ENCODE measurements at places on chromosomes 1 and 21. TPM values are rescaled to one million over a fixed set of nuclear protein-coding genes. Genes with fewer than 3 reads are reported as not detected.

DNA sequence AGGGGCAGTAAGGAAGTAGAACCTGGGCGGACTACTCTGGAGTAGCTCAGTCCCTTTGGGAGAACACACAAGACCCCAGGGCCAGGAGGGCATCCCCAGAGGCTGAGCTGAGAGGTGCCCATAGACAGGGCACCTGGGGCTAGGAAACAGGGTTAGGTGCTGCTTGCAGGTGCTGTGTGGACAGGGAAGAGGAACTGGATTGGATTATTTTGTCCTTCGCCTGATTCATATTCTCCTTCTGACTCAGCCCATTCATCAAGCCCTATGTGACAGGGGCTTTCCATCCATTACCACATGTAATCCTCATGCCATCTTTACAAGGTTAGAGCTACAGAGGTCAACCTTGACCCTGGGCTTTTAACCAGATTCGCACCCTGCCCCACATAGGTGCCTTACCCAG is 183.9 kb downstream of the C1orf94 start:
- no peak overlapping the region for H3K4me3 ChIP-seq
- no peaks in the 10 kb centered on the region for H3K4me1 ChIP-seq
- H3K36me3 ChIP-seq = no peaks in the 10 kb centered on the region

GRCh38 chr1:147504801-147505311 is 36.4 kb upstream of the BCL9 start:
- no peak overlapping the region for H3K4me3 ChIP-seq
- peak overlapping the region; percentile 84 for H3K27ac ChIP-seq
- DNase-seq = peak; percentile 66
- no peaks in the 10 kb centered on the region for H3K36me3 ChIP-seq

DNA sequence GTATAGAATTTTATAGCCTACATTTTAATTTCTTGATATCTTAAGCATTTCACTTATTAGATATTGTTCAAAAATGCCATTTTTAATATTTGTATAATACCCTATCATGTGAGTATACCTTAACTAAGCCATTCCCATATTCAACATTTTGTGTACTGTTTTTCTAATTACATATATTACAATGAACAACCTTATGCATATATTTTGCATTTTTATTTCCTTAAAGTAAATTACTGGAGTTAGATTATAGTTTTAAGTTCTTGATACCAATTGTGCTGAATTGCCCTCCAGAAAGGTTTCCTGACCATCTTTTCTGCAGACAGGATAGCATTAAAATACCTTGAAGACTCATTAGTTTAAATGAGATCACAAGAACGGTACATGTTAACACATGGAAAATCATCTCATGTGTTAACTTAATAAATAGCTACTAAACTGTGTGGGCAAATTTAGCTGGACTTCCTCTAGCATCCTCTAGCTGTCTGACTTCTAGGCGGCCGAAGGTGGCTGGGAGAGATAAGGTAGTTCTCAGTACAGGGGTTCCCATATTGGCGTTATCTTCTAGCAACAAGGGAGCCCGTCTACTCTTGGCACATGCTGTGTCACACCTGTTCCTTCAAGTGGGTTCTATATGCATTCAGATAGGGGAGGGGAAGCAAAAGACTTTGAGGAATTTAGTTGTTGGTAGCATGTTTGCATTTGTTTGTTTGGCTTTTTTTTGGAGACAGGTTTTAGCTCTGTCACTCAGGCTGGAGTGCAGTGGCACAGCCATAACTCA is 8.9 kb downstream of the DCLRE1B start:
- H3K4me3 ChIP-seq = no peak overlapping the region
- no peaks in the 10 kb centered on the region for H3K36me3 ChIP-seq
- no peaks in the 10 kb centered on the region for H3K4me1 ChIP-seq
- no peak for DNase-seq
- no peaks in the 10 kb centered on the region for H3K27me3 ChIP-seq

GRCh38 chr1:3673381-3674099 is 21.2 kb downstream of the TP73 start:
- H3K4me1 ChIP-seq = no peaks in the 10 kb centered on the region
- no peaks in the 10 kb centered on the region for H3K27me3 ChIP-seq
- no peak overlapping the region for H3K4me3 ChIP-seq
- DNase-seq = no peak
- no peaks in the 10 kb centered on the region for H3K36me3 ChIP-seq
- H3K27ac ChIP-seq = no peak overlapping the region

GRCh38 chr1:175319112-175319911 is 126.7 kb upstream of the KIAA0040 start:
- H3K36me3 ChIP-seq = no peaks in the 10 kb centered on the region
- H3K27ac ChIP-seq = peak overlapping the region; percentile 27
- peak; percentile 74 for DNase-seq

Gene OR2L13
- total RNA-seq = not detected

GRCh38 chr1:239422818-239423217 is 36.5 kb downstream of the CHRM3 start:
- H3K36me3 ChIP-seq = no peaks in the 10 kb centered on the region
- no peaks in the 10 kb centered on the region for H3K4me1 ChIP-seq
- H3K27me3 ChIP-seq = no peaks in the 10 kb centered on the region

GRCh38 chr1:95703046-95703445 is 469.0 kb downstream of the RWDD3 start:
- H3K4me1 ChIP-seq = no peaks in the 10 kb centered on the region
- H3K4me3 ChIP-seq = no peak overlapping the region
- DNase-seq = no peak

Gene DAP3
- total RNA-seq = 54.7 TPM

Gene SYCP1
- total RNA-seq = not detected

- H3K4me1 ChIP-seq = no peaks in the 10 kb centered on the region
- no peaks in the 10 kb centered on the region for H3K27me3 ChIP-seq
- no peak for DNase-seq
- H3K4me3 ChIP-seq = no peak overlapping the region
- no peaks in the 10 kb centered on the region for H3K36me3 ChIP-seq
Observed at GRCh38 chr21:46545363-46545762, 59.5 kb downstream of the S100B start.

Gene CYP4A22
- total RNA-seq = not detected

Gene PKNOX1
- 24.6 TPM for total RNA-seq

GRCh38 chr1:229213797-229214196 is 57.1 kb upstream of the RAB4A start:
- no peaks in the 10 kb centered on the region for H3K27me3 ChIP-seq
- H3K4me1 ChIP-seq = no peaks in the 10 kb centered on the region
- no peak overlapping the region for H3K4me3 ChIP-seq
- DNase-seq = no peak
- no peaks in the 10 kb centered on the region for H3K36me3 ChIP-seq

- no peak for DNase-seq
- H3K4me3 ChIP-seq = no peak overlapping the region
- no peaks in the 10 kb centered on the region for H3K4me1 ChIP-seq
- no peak overlapping the region for H3K27ac ChIP-seq
Observed at GRCh38 chr1:48793863-48794262, 17.2 kb upstream of the BEND5 start.

GRCh38 chr1:158931055-158931737 is at the start of gene PYHIN1:
Gene PYHIN1 (plus strand): TSS chr1:158931552. CDS start chr1:158936911, 5,359 bp downstream.
- H3K27me3 ChIP-seq = no peaks in the 10 kb centered on the region
- no peak within 1 kb of the TSS for H3K4me3 ChIP-seq
- no peaks in the 10 kb centered on the region for H3K4me1 ChIP-seq

Gene DPT
- 43.7 TPM for total RNA-seq

DNA sequence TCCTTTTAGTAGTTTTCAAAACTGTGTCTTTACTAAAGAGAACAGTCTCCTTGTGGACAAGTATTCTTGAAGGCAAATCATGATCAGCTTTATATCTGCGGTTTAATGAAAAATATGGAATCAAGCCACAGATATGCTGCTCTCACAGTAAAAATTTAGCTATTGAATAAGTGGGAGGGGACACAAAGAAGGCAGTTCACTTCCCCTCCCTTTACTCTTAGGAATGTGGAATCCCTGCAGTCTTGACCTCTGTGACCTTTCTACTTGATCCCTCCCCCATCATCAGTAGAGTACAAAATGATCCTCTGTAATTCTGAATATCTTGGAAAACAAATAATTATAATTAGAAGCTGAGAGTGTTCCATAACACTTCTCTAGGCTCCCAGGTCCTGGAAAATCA is 136.7 kb upstream of the HOOK1 start:
- H3K27ac ChIP-seq = peak overlapping the region; percentile 84
- no peaks in the 10 kb centered on the region for H3K36me3 ChIP-seq
- H3K4me1 ChIP-seq = peaks cover 9% of the 10 kb centered on the region
- no peak overlapping the region for H3K4me3 ChIP-seq
- H3K27me3 ChIP-seq = no peaks in the 10 kb centered on the region

Gene C1orf198
- total RNA-seq = 51.0 TPM

Gene CSF3R
- 7.7 TPM for total RNA-seq

Gene SLX9
- total RNA-seq = 10.5 TPM

Gene FCN3
- 2.1 TPM for total RNA-seq

GRCh38 chr1:178942285-178943198 is 71.7 kb upstream of the ANGPTL1 start:
- H3K36me3 ChIP-seq = no peaks in the 10 kb centered on the region
- H3K4me3 ChIP-seq = no peak overlapping the region
- no peak for DNase-seq
- H3K4me1 ChIP-seq = peaks cover 5% of the 10 kb centered on the region

Gene EFNA1
- 58.5 TPM for total RNA-seq

Gene MEAF6
- 60.4 TPM for total RNA-seq

Gene TRIM67
- total RNA-seq = not detected

Gene IRF6
- total RNA-seq = 28.3 TPM

Gene NTMT2
- not detected for total RNA-seq

GRCh38 chr21:15023776-15024175 is 41.0 kb downstream of the NRIP1 start:
- no peaks in the 10 kb centered on the region for H3K36me3 ChIP-seq
- H3K4me3 ChIP-seq = no peak overlapping the region
- H3K27me3 ChIP-seq = no peaks in the 10 kb centered on the region
- H3K4me1 ChIP-seq = peaks cover under 1% of the 10 kb centered on the region

Gene RAB13
- 120 TPM for total RNA-seq

DNA sequence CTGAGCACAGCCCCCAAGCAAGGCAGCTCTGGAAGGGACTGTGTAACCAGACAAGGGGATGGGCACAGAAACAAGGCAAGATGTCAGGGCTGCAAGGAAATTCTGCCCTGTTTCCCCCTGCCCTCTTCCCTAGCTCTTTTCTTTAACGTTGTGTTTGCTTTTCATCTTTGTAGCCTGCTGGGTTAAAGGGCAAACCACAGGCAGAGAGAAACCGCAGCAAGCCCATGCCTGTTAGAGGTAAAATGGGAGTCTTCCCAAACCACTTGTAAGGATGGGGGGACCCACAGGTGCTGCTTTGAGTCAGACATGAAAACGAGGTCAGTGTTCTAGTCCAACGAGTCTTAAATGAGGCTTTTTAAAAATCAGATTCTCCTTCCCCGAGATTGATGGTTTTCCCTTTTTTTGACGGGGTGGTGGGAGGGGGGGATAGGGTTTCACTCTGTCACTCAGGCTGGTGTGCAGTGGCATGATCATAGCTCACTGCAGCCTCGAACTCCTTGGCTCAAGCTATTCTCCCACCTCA is 13.3 kb downstream of the TGFBR3 start:
- no peaks in the 10 kb centered on the region for H3K36me3 ChIP-seq
- H3K27me3 ChIP-seq = no peaks in the 10 kb centered on the region
- peak overlapping the region; percentile 33 for H3K27ac ChIP-seq
- H3K4me1 ChIP-seq = peaks cover 15% of the 10 kb centered on the region

DNA sequence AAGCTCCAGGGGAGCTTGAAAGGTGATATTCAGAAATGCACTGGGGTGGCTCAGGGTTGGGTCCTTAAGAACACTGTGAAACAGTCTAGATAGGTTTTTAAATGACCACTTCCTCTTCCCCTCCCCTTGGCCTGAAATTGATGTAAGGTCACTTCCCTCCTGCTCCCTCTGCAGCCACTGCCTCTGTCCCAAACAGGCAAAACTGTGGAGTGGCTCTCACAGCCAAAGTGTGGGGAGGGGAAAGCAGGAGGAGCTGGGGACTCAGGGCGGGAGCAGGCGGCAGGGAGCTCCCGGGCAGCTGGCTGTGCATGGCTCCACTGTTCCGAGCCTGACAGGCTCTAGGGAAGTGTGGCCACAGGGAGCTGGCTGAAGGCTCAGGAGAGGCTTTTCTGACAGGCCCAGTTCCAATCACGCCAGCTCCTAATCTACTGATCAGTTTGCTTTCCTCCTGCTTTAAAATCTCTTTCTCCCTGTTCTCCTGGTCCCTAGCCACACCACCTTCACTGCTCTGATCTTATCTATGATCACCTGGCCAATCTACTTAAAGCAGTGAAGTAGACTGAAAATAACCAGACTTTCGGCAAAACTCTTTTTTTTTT is 5.1 kb upstream of the CSRP1 start:
- H3K4me1 ChIP-seq = peaks cover 4% of the 10 kb centered on the region
- DNase-seq = peak; percentile 69
- peak overlapping the region; percentile 99 for H3K27ac ChIP-seq
- no peaks in the 10 kb centered on the region for H3K27me3 ChIP-seq

Gene GPX7
- total RNA-seq = 1.8 TPM

DNA sequence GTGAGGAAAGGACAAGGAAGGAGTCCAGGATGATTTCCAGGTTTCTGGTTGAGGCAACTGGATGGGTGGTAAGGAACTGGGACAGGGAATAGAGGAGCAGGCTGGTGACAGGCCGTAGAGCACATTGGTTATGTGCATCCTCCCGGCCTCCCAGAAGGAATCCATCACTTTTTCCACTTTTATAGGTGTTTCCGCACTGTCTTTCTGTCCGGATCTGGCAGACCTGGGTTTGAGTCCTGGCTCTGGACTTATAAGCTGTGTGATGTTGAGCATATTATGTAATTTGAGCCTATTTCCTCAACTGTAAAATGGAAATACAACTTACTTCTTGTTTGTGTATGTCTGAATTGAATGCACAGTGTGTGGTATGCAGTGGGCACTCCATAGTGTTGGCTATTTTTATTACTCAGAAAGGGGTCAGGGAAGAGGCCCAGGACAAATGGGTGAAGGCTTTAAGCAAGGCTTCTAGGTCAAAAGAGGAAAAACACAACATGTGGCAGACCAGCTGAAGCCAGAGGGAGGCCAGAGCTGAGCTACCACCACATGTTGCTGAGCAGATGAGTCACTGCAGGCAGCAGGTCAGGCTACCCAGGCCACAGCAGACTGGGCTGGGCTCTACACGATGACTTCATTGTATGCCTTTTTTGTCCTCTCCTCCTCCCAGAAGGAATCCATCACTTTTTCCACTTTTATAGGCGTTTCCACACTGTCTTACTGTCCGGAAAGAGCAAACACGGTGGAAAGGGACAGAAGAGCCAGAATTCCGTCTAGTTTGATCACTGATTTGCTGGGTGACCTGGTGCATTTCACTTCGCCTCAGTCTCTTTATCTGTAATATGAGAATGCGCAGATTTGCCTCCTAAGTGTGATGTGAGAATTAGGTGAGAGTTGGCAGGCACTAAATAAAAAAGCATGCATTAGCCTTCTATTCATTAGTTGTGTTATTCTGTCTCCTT is 791 bp upstream of the MAST2 start:
- peak overlapping the region; percentile 86 for H3K27ac ChIP-seq
- DNase-seq = peak; percentile 81
- peaks cover 10% of the 10 kb centered on the region for H3K4me1 ChIP-seq

- H3K27ac ChIP-seq = no peak overlapping the region
- no peaks in the 10 kb centered on the region for H3K4me1 ChIP-seq
- H3K27me3 ChIP-seq = no peaks in the 10 kb centered on the region
- no peak overlapping the region for H3K4me3 ChIP-seq
Observed at GRCh38 chr1:182003025-182003725, 58.3 kb downstream of the ZNF648 start.

Gene FBXO2
- total RNA-seq = 7.0 TPM

GRCh38 chr1:205578780-205579571 is 52.8 kb downstream of the ELK4 start:
- no peak for DNase-seq
- H3K27ac ChIP-seq = no peak overlapping the region
- no peaks in the 10 kb centered on the region for H3K36me3 ChIP-seq
- H3K27me3 ChIP-seq = no peaks in the 10 kb centered on the region
- no peaks in the 10 kb centered on the region for H3K4me1 ChIP-seq
